ENCODE measurements at places on chromosomes 16 and 17.

GRCh38 chr16:4060823-4061222 is 55.4 kb downstream of the ADCY9 start:
- no peak for DNase-seq

GRCh38 chr17:12164085-12164484 is 143.4 kb downstream of the MAP2K4 start:
- no peak for DNase-seq

DNA sequence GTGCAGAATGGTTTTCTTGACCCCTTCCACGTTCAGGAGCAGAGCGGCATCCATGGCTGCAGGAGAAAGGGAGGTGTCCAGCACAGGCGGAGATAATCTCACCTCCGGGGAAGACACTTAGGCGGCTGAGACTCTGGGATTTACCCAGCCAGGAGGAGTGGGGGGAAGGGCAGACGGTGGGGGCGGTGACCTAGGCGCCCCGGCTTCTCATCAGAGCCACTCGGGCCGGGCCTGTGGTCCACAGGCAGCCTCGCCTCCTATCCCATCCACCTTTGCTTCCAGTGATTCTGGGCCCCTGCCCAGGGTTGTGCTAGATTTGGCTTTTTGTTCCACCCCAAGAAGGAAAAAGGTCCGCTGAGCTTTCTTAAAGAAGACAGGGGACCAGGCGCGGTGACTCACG is at the start of gene AIPL1:
TSS of gene AIPL1 (minus strand) at position 71 of the 400 bp plus-strand sequence. CDS start at position 54, 17 bp downstream.
- DNase-seq, result no peak

GRCh38 chr17:76989519-76989918 is 121.3 kb downstream of the MGAT5B start:
- DNase-seq, result no peak

- no peak for DNase-seq
These were observed 6.6 kb downstream of the SLC5A10 start for GRCh38 chr17:18958611-18959010.

GRCh38 chr16:13708347-13709120 is 211.4 kb upstream of the ERCC4 start:
- DNase-seq, result no peak

GRCh38 chr17:46061435-46061834 is 62.4 kb downstream of the STH start:
- no peak for DNase-seq
